Stimulated activated CD4-positive, alpha-beta T cell treated with anti-CD3 and anti-CD28 coated beads, Interleukin-4, amount 100 ng/mL, for 24 hours (primary cell): ENCODE measurements at places on chromosomes 11 and 22.

GRCh38 chr22:19524170-19525115 is at the start of gene CLDN5:
TSS of gene CLDN5 (minus strand) at chr22:19524410. CDS start at chr22:19524255, 155 bp downstream.
- DNase-seq: no peak

DNA sequence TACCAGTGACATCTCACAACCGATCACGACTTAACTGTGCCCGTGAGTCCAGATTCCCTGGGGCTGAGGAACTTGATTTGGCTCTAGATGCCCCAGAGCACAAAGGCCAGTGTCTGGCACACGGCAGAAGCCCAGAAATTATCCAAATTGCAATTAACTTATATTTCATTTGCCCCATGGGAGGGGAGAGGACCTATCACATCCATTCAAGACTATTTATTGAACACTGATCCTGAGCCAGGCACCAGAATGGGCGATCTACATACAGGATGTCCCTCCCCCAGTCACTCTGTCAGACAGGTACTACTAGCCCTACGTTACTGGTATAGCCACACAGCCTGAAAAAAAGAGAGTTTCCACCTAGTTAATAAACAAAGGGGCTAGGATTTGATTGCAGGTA is 5.1 kb downstream of the DNAL4 start:
- DNase-seq: no peak

DNA sequence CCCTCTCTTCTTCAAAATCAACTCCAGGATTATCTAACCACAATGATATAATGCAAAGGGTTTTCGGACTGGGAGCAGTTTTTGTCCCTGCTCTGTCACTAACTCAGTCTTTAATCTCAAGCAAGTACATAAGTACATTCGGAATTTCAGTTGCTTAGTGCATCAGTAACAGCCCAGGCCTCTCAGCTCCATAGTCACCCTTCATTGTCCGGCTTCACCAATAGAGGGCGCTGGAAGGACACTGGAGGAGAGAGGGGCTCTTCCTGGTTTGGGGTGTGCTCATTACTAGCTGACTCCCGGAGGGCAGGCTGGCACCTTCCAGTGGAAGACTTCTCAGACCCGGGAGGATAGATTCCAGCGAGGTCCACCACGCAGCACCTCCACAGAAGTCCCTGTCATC is 90.4 kb upstream of the PDGFD start:
- peak; percentile 14 for DNase-seq

DNA sequence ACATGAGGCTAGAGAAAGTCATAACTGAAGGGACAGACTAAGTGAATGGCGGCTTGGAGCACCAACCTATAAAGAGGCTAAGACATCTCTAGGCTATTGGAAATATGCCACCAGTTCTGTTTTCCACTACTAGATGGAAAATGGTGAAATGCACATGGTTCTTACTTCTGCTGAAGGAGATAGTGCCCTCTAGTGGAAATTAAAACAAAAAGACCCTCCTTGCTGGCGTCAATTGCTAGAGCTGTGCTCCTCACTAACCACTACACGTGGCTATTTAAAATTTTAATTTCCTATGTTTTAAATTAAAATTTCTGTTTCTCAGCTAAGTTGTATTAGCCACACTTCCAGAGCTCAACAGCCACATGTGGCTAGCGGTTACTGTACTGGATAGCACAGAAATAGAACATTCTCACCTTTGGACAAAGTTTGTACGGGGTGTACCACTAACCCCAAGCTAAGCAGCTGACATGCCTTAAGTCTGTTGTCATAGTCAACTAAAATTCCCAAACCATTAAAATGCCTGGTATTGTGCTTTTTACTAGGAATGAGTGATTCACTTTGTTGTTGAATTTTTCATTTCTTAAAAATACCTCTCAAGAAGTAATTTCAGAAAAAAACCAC is 34.1 kb upstream of the CALCA start:
- DNase-seq: peak; percentile 6

GRCh38 chr11:16902182-16902581 is 112.0 kb downstream of the PLEKHA7 start:
- peak; percentile 52 for DNase-seq

- DNase-seq: no peak
These were observed 51.4 kb upstream of the CEP126 start for GRCh38 chr11:101863361-101863760.

DNA sequence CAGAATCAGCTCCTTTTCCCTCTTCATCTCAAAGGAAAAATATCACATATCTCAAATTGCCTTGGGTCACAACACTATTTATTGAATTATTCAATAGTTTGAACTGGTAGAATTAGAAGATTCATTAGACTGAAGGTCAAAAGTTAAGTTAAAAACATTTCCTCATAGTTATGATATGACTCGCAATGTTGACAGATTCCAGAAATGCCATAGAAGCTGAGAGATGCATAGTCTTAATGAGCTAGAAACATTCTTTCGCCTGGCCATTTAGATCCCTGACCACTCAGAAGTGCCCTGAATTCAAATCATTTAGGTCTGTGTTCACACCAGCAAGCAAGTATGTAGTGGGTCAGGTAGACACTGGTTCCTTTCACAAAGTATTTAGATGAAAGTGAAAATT is 44.4 kb downstream of the FAT3 start:
- no peak for DNase-seq
